ENCODE measurements at places on chromosomes 11 and 22.

- DNase-seq = peak; percentile 84
Observed at GRCh38 chr11:92180664-92181251, 43.9 kb upstream of the FAT3 start.

DNA sequence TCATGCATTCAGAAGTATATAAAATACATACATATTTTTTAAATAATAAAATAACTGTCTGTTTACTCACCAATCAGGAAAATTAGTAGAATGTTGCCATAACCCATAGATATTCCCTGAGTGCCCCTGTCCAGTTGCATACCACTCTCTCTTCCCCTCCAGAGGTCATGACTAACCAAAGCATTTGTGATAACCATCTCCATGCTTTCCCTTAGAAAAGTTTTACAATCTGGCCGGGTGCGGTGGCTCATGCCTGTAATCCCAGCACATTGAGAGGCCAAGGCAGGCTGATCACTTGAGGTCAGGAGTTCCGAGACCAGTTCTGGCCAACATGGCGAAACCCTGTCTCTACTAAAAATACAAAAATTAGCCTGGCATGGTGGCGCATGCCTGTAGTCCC, 33.2 kb upstream of the LDHA start:
- DNase-seq = no peak

DNA sequence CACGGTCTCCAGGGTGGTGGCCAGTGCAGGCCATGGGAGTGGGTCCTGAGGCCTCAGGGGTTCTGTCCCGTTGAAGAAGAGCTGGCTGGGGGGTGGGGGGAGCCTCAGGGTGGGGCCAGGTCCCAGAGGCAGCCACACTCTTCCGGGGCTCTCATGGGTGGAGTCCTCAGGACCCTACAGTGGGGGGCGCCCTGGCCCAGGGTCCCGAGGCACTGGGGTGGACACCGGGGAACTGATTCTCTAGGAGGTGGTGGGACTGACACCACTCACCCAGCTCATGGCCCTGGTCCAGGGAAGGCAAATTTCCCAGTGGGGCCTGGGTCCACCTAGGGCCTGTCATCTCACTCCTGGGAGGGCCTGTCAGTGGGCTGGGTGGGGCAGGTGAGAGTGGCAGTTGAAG, 12.8 kb downstream of the GGT5 start:
- DNase-seq = no peak

DNA sequence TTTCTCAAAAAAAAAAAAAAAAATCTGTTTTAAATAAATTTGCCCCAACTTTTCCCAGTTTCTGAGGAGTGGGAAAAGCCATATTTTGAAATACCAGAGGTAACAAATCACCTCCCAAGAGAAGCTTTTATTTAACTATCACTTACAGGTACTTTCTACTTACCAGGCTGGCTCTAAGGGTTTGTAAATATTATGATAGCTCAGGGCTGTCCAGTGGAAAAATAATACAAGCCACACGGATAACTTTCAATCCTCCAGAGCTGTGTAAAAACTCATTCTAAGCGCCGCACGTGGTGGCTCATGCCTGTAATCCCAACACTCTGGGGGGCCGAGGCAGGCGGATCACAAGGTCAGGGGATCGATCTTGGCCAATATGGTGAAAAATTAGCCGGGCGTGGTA, 5.6 kb upstream of the SEC14L4 start:
- no peak for DNase-seq

GRCh38 chr11:128936606-128937251, 5.9 kb downstream of the TP53AIP1 start:
- peak; percentile 63 for DNase-seq

DNA sequence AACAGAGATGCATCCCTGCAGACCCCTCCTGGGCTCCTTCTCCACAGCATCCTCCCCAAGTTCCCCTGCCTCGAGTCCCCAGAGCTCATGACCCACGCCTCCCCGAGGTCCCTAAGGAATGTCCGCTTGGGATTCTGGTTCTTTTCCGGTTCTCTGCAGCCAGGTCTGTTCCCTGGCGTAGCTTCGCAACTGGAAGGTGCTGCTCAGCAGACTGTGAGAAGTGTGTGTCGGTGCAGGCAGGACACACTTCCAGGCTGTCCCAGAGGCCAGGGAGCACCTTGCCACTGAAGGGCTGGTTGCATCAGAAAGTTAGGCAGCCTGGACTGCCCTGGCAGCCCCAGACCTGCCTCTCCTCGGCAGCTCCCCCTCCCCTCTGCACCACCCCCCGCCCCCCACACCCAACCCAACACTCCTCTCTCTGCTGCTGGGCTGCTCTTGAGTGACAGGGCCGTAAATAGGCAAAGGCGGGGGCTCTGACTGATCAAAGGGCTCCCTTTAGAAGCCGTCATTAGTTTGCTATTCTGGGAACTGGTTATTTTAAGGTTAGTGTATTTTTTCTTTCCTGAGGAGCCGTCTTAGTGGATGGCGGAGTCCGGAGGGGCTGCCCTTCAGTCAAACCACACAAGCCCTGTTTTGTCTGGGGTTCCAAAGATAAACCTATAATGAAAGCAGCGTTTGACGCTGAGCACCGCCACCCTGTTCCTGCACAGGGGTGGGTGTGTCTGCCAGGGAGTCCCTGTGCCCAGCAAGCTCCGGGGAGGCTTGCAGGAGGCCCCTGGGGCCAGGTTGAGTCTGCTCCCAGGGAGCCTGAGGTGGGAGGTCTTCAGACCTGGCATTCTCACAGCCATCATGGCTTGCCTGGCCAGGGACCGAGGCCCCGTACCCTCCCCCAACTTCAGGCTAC, 88.6 kb upstream of the KCNQ1OT1 start:
- no peak for DNase-seq

DNA sequence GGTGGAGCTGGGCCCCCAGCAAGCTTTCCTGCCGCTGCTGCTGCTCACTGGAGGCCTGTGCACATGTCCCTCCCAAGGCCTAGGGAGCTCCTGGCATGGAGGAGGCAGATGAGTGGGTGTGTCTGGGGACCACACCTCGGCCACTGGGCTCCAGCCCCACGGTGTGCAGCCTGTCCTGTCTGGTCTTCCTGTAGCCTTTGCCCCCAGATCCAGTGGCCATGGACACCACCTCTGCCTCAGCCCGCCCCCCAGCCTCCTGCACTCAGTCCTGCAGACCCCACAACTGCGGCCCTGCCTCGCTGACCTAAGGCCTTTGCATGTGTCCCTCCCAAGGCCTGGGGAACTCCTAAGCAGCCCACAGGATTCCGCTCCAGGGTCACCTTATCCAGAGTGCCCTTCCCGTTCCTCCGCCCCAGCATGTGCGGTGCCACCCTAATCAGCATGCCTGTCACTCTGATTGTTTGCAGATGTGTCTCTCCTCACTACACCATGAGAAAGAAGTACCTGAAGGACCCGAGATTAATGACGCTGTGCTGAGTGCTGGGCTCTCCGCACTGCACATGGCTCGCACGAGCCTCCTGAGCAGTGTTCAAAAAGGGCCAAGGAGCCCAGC, 8.6 kb downstream of the GAL start:
- DNase-seq = no peak

GRCh38 chr11:126545057-126545555, 189.6 kb downstream of the ST3GAL4 start:
- DNase-seq = no peak

DNA sequence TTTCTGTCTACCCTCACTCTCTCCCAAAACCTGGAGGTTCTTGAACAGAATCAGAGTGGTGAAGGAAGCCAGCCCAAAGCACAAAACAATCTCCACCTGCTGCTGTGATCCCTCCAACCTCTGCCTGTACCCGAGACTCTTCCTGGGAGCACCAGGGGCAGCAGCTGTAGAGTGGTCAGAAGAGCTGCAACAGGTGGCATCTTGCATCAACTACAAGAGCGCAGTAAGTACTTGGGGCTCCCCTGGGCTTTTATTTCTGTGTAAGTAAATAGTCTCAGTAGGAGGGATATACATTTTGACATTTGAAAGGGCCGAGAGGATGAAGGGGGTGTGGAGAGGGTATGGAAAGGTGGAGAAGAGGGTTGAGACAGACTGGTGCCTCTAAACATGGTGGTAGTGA, 8.3 kb upstream of the UBQLNL start:
- no peak for DNase-seq

- no peak for DNase-seq
Observed at GRCh38 chr22:38728871-38729796, 23.4 kb downstream of the GTPBP1 start.

DNA sequence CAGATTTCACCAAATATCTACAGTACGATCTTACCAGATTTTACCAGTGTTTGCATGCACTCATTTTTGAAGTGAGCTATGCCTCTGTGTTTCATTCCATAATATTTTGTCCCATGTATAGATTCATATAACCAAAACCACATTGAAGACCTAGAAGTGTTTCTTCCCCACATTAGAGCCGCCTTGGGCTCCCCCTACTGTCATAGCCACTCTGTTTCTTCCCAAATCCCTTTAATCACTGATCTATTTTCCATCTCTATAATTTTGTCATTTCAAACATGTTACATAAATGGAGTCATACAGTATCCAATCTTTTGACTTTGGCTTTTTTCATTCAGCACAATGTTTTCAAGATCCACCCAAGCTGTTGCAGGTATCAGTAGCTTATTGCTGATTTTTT, 12.7 kb downstream of the MRGPRX3 start:
- peak; percentile 4 for DNase-seq

- DNase-seq = peak; percentile 66
Observed at GRCh38 chr11:114308689-114309089, 12.5 kb downstream of the NNMT start.

- DNase-seq = no peak
Observed at GRCh38 chr11:85945788-85946187, 90.6 kb downstream of the CCDC83 start.

- DNase-seq = no peak
Observed at GRCh38 chr11:2443881-2444820, at the start of gene TRPM5. Gene TRPM5, minus strand, starts transcription at chr11:2444514. Its CDS starts 21,478 bp downstream, at chr11:2423036.

DNA sequence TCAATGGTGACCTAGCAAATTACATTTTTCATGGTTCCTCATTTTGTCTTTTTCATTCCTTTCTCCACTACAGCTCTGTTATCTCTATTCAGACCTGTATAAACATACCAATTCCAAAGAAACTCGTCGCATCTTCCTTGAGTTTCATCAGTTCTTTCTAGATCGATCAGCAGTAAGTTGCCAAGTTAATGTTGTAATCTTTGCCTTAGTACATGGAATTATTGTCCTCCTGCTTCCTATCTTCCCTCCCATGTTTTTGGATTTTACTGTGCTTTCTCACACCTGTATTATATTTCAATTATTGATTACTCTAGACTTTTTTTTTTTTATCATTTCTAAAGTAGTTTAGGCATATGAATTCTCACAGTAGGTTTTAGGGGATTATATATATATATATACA, 69.5 kb upstream of the GRIK4 start:
- no peak for DNase-seq
